ENCODE measurements at places on chromosomes 5 and 9. TPM values are rescaled to one million over a fixed set of nuclear protein-coding genes. Genes with fewer than 3 reads are reported as not detected.

Gene MYOT
- not detected for total RNA-seq

Gene ACOT12
- total RNA-seq, result not detected

Gene CCDC152
- total RNA-seq, result 0.78 TPM

Gene DCTN4
- 68.5 TPM for total RNA-seq

Gene GAS1
- 16.8 TPM for total RNA-seq

Gene STOM
- total RNA-seq, result 595 TPM

DNA sequence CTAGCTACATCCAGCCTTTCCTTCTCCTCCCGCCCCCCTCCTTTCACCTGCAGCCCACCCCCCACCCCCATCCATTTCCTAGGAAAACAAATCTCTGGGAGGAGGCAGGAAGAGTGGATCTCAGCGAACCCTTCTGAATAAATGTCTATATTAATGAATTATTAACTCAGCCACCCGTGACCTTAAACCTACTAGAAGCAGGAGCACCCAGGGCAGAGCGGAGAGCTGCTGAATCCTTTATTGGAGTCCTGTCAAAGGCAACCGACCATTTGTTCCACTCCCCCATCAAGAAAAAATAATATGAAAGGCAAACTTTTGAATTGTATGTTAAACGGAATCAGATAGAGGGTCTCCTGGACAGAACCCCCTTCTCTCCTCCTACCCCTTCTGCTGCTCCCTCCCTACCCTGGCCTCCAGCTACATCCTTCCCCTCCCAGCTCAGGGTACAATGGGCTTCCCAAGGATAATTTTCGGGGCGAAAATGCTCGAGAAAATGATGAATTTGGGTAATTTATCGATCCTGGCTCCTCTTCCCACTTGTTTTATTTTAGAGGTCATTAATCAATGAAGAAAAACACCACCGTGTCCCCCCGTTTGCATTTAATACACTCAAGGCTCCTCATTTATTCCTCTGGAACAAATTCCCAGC lies 3.3 kb upstream of the PRDM6 start:
- DNase-seq, result no peak
- peaks cover 50% of the 10 kb centered on the region for H3K27me3 ChIP-seq
- H3K4me3 ChIP-seq, result no peak overlapping the region

GRCh38 chr5:38765399-38765861 lies 80.4 kb upstream of the OSMR start:
- H3K36me3 ChIP-seq, result no peaks in the 10 kb centered on the region
- no peak overlapping the region for H3K4me3 ChIP-seq
- H3K27ac ChIP-seq, result no peak overlapping the region
- H3K4me1 ChIP-seq, result no peaks in the 10 kb centered on the region
- no peak for DNase-seq
- H3K27me3 ChIP-seq, result no peaks in the 10 kb centered on the region

DNA sequence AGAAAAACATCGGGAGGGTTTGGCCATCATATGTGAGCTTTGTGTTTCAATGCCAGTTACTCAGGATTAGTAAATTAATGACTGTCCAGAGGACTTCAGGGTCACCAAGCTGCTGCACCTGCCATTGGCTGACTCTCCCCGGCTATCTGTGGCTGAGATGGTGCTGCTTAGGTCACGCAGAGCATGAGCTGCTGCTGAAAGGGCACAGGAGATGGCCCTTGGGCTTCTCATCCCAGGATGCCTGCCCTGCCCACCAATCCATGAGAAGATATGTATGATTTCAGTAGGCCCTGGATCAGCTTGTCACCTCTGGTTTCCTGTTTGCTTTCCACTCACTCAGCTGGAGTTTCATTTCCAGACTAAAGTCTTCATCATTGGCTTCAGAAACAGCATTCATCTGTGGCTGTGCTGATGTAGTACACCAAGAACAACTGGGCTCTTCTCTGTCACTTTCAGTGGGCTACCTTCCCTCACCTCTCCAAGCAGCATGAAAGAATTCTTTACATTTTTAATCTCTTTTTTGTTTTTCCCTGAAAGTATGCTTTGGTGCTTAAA lies 2.4 kb upstream of the CATSPER3 start:
- H3K36me3 ChIP-seq, result peaks cover 19% of the 10 kb centered on the region
- no peak overlapping the region for H3K4me3 ChIP-seq
- no peak overlapping the region for H3K27ac ChIP-seq
- H3K27me3 ChIP-seq, result no peaks in the 10 kb centered on the region

DNA sequence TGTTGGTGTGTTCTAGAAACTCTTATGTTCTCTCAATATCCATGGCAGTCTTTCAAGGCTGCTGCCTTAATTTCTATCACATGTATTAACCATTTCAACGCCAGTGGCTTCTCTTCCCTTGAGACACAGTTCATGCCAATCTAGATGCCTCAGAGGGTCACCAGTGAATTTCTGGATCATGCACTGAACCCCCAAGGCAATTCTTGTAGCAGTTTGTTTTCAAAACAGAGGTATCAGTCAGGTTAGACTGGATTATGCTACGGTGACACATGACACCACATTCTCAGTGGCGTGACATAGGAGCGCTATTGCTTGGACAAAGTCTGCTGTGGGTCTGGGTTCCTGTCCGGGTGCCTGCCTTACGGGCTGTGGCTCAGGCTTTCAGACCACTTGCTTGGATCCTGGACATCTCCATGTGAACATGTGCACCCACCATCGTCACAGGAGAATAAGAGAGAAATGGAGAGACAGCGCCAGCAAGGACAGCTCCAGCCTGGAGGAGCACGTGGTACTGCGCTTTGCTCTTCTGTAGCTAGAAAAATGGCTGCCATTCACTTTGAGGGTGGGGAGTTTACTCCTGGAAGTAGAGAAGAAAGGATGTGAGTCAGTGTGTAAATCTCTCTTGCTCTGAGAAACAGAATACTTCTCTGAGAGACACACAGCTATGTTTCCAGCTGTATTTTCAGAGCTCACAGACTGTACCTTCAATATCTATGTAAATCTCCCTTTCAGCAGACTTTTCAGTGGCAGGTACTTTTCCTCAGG lies 329.3 kb upstream of the ADCY2 start:
- no peak overlapping the region for H3K27ac ChIP-seq
- no peaks in the 10 kb centered on the region for H3K36me3 ChIP-seq
- H3K4me3 ChIP-seq, result no peak overlapping the region
- H3K27me3 ChIP-seq, result no peaks in the 10 kb centered on the region
- no peaks in the 10 kb centered on the region for H3K4me1 ChIP-seq

DNA sequence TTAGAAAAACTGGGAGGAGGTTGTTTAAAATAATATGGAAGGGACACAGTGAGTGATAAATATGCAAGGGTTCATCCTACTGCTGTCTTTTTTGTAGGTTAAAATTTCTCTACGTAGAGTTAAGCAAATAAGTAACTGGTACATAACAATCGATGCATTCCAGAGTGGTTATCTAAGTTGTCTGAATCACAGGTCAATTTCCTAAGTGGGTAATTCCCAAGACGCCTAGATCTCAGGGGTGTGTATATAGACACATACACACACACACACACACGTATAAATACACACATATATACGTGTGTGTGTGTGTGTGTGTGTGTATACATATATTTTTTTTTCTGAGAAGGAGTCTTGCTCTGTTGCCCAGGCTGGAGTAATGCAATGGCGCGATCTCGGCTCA lies 22.3 kb downstream of the CAAP1 start:
- no peak for DNase-seq
- no peaks in the 10 kb centered on the region for H3K4me1 ChIP-seq
- no peak overlapping the region for H3K4me3 ChIP-seq
- peaks cover 11% of the 10 kb centered on the region for H3K36me3 ChIP-seq
- no peaks in the 10 kb centered on the region for H3K27me3 ChIP-seq
- H3K27ac ChIP-seq, result no peak overlapping the region

DNA sequence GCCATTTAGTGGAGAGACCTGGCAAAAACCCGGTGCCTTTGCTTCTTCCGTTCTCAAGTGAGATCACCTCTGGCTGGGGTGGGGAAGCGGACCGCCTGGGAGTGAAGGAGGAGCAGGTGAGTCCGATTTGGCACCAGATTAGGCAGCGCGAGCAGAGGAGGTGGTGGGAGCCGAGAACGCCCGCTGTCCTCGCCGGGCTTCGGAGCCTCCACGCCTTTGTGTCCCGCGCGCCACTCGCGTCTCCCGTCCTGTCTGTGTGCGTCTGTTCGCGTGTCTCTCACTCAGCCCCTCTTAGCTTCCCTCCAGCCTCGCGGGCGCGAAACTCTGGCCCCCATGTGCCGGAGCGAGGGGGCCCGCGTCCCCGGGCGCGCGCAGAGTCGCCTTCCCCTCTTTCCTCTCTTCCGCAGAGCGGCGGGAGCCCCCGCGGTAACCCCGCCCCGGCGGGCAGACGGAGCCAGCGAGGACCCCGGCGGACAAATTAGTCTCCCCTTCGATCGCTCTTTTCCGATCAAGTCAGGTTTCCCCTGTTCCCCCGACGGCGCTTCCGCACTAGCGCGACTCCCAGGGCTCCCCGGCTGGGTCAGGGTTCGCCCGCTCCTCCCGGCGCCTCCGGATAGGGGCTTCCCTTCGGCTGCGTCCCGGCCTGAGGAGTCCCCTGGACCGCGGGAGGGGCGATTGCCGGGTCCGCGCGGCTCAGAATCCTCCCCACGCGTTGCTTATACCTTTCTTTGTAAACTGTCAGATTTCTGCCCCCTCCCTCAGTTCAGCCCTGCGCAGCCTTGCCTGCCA lies 7.1 kb downstream of the POU4F3 start:
- no peak overlapping the region for H3K27ac ChIP-seq
- no peak overlapping the region for H3K4me3 ChIP-seq
- peaks cover 15% of the 10 kb centered on the region for H3K4me1 ChIP-seq
- peaks cover 83% of the 10 kb centered on the region for H3K27me3 ChIP-seq
- no peak for DNase-seq

DNA sequence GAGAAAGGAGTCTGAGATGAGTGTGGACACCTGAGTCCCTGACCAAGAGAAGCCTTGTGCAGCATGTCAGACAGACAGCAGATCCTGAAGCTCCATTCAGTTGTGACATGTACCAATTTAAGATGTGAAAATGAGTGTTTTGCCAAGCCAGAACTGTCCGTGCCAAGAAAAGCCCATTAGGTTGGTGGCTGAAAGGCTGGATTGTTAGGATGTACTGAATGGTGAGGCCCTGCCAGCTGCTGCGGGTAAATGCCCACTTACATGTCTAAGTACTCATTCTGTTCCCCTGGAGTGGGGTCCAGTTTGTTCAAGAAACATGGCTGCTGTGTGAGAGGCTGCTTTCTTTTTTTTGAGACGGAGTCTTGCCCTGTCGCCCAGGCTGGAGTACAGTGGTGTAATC lies 14.6 kb downstream of the DAPK1 start:
- DNase-seq, result no peak
- peaks cover 58% of the 10 kb centered on the region for H3K4me1 ChIP-seq
- no peak overlapping the region for H3K4me3 ChIP-seq

DNA sequence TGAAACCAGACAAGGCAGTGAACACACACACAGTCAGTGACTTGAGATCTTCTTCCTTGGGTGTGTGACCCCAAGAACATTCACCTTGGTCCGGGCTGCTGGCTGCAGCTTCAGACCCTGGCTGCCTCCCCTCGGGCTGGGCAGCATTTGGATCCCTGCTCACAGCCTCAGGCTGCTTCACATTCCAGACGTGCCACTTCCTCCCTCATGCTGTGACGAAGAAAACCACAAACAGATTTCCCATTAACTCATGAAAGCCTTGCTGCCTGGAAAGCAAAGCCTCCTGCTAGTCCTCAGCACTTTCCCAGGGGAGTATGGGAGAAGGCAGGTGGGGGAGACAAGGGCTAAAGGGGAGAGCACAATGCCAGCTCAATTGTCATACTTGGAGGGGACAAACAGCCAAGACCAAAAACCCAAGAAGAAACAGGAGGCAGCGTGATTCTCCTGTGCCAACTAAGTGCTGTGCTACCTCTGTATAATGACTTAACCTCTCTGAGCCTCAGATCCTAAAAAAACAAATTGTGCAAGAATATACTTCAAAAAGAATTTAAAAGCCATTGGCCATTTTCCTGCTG lies 594.6 kb upstream of the BRINP1 start:
- DNase-seq, result no peak
- H3K27ac ChIP-seq, result peak overlapping the region; percentile 58
- no peaks in the 10 kb centered on the region for H3K36me3 ChIP-seq

- H3K36me3 ChIP-seq, result no peaks in the 10 kb centered on the region
- peak overlapping the region; percentile 97 for H3K27ac ChIP-seq
- no peaks in the 10 kb centered on the region for H3K27me3 ChIP-seq
- DNase-seq, result peak; percentile 82
- H3K4me3 ChIP-seq, result peak overlapping the region; percentile 5
Observed at GRCh38 chr9:33158843-33159776, 8.0 kb downstream of the B4GALT1 start.

DNA sequence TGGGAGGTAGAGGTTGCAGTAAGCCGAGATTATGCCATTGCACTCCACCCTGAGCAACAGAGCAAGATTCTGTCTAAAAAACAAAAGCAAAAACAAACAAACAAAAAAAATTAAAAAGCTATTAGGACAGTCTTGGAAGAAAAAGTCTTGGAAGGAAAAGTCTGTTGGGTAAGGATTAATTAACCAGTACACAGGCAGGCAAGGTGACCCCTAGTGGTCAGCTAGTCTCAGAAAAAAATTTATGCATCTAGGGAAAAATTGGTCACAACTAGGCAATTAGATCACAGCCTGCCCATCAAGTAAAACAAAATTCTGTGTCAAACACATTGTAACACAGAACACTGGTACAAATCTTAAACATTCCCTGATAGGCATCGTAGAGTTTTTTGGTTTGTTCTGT lies 6.7 kb upstream of the ANKRD18B start:
- H3K4me3 ChIP-seq, result no peak overlapping the region
- H3K36me3 ChIP-seq, result no peaks in the 10 kb centered on the region
- DNase-seq, result no peak
- H3K4me1 ChIP-seq, result no peaks in the 10 kb centered on the region
- peaks cover 16% of the 10 kb centered on the region for H3K27me3 ChIP-seq
- H3K27ac ChIP-seq, result no peak overlapping the region

DNA sequence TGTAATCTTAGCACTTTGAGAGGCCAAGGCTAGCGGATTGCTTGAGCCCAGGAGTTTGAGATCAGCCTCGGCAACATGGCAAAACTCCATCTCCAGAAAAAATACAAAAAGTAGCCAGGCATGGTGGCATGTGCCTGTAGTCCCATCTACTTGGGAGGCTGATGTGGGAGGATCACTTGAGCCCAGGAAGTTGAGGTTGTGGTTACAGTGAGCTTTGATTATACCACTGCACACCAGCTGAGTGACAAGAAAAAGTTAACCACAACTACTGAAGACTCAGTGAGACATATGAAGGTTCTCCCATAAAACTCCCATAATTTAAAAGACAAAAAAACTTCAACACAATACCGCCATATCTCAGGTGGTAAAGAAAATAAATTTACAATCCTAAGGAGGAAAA lies 98.0 kb downstream of the NR6A1 start:
- H3K27ac ChIP-seq, result no peak overlapping the region
- no peak overlapping the region for H3K4me3 ChIP-seq
- DNase-seq, result no peak
- H3K36me3 ChIP-seq, result no peaks in the 10 kb centered on the region

GRCh38 chr9:70747261-70747718 lies 332.8 kb upstream of the KLF9 start:
- H3K4me1 ChIP-seq, result no peaks in the 10 kb centered on the region
- H3K36me3 ChIP-seq, result no peaks in the 10 kb centered on the region
- DNase-seq, result no peak
- H3K27me3 ChIP-seq, result no peaks in the 10 kb centered on the region

All from upper lobe of right lung (tissue), 1 donor.